ENCODE measurements at places on chromosomes 6 and 20.
A peak's percentile ranks its signal among the peaks of the same experiment; 100 is the strongest.

DNA sequence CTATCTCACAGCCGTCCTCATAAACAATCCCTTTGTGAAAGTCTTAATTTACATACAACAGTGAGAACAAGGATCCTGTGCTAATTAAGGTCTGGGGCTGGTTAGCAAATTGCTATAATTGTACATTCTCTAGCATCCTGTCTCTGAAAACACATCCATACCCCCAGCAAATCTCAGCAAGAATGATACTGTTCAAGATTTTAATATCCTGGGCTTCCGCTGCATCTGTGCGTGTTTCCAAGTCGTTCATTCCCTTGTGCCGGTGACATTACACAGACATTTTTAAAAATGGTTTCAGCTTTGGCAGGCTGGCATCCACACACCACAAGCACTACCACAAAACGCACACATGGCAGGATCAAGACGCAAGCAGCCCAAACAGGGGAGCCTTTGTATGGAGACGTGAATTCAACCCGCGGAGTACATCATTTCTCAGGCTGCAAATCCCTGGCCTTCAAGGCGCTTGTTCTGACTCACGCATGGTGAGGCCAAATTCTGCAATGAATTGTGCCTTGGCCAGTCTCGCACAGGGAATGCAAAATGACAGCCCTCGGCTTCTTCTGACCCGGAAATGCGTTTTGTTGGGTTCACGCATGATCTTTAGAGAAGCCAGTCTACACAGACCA is 20.3 kb downstream of the ZMYND8 start:
- DNase-seq = no peak

DNA sequence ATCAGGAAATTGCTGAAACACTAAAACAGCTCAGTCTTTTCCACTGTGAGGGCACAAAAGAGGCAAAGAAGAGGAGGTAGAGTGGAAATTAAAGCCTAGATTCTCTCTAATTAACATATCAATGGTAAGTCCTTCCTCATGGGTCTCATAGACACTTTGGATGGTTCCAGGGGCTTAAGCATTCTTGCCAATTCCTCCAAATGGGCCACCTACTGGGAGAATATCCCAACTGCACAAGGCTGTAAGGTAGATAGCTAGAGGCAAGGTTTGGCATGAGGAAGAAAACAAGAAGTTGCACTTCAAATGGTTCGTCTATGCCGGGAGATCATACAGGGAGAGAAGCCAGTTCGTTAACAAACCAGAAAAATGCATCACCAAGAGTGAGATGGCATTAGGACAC is 107.6 kb upstream of the KHDRBS2 start:
- no peak for DNase-seq

DNA sequence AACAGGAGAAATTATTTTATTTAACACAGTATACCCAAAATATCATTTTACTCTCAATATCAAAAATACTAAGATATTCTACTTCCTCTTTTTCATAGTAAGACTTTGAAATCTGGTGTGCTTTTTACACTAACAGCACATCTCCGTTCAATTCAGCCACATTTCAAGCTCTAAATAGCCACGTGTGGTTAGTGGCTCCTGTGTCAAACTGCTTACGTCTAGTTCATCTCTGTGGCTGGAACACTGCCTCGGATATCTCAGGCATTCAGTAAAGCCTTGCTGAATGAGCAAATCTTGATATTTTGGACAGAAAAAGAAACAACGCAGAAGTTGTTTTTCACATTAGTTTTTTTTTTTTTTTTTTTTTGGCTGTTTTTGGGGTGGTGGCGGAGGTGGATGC is 136.1 kb downstream of the EYA4 start:
- no peak for DNase-seq

- peak; percentile 33 for DNase-seq
Observed at GRCh38 chr20:881051-881782, 34.9 kb downstream of the ANGPT4 start.

GRCh38 chr6:142728364-142728763 is 216.6 kb downstream of the HIVEP2 start:
- no peak for DNase-seq

DNA sequence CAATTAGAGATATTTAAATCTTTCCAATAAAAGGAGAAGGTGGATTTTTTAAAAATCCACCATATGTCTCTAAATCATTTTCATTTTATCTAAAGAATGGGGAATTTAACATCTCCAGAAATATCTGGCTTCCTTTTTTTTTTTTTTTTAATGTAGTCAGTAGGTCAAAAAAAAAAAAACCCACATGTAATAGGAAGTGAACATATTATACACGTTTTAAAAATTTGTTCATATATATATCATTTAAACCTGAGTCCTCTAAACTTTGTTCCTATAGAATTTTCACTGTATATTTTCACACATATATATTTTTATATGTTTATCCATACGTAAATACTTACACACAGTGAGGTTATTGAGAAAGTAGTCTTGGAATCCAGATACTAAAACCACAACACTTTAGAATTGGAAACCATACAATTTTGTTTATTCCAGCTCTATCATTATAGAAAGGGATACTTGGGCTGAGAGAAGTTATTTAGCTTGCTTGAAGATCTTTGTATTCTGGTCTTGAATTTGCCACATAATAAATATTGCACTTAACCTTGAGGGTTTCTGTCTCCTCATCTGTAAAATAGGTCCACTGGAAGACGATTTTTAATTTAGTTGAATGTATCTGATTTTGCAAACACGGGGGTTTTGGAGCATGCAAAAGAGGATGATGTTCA is 62.1 kb upstream of the ZNF217 start:
- no peak for DNase-seq

GRCh38 chr20:34049897-34050695 is 56.4 kb downstream of the RALY start:
- no peak for DNase-seq

Measured in brain microvascular endothelial cell (primary cell).